ENCODE measurements at places on chromosomes 7 and 10.

DNA sequence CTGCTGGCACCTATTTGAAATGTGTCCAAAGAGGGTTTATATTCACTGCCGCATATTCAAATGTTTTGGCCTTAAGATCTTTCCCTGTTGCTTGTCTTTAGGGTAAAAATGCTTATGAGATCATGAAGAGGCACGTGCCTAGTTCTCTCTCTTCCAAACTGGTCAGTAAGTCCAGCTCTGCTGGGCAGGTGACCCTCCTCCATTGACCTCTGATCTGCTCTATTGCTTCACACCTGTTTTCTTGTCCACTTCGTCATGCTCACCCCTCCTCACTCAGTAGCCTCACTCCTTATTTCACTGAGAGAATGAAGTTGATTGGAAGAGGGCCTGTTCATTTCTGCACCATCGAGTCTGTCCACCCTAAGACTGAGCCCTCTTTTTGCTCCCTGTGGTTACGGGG, 140.5 kb upstream of the COBL start:
- DNase-seq = no peak

- DNase-seq = no peak
Measured at GRCh38 chr10:93280699-93281366, 201.3 kb downstream of the MYOF start.

GRCh38 chr7:99559175-99559915, 903 bp downstream of the ZNF655 start:
- DNase-seq = no peak

DNA sequence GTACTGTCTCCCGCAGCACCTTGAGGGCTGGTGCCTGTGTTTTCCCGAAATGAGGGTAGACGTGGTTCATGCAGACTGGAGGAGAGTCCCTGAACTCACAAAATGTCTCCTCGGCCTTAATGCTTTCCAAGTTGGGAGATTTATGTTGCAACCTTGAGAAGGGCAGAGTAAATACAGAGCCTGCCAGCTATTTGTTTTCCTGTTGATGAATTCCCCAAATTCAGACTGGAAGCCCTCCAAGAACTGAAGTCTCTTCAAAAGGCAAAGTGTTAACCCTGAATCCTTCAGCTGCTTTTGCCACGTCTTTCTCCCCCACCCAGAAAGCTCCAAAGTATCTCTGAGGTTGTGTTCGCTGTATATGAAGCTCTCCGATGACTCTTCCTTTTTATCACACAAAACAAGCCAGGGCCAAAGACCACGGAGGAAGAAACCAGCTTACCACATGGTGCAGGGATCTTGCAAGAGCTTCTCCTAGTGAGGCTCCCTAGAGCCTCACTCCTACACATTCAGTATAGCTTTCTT, 254.7 kb upstream of the NFE2L3 start:
- DNase-seq = no peak

DNA sequence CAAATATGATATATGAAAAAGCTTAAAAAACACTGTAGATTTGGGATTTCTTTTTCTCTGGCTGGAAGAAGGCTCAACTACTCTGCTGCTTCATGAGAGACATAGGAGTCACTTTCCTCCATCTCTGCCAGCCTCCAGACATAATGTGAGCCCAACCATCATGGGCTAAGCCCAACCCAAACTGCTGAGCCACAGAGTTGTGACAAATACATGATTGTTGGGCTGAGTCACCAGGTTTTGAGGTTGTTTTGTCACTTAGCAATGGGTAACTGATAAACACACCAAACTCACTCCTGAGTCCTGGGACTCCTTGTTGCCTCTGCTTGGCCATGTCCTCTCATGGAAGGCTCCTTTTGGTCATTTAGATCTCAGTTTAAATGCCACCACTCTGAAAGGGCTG, 381.8 kb upstream of the FZD8 start:
- no peak for DNase-seq

DNA sequence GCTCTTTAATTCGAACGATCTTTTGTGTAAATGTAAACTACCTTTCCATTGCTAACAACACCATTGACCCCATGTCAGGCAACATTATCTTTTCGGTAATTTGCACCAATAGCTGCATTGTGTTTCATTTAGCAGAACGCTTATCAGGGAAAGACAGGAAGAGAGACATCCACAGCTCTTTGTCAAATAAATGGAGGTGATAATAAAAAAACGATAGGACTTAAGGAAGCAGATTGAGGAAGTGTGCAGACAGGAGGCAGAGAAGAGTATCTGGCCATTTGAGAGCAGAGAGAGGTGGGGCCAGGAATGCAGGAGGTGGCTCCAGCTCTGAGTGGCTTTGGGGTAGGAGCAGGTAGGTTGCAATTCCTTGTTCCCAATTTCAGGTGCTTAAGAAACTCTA, 37.5 kb upstream of the ADARB2 start:
- no peak for DNase-seq

DNA sequence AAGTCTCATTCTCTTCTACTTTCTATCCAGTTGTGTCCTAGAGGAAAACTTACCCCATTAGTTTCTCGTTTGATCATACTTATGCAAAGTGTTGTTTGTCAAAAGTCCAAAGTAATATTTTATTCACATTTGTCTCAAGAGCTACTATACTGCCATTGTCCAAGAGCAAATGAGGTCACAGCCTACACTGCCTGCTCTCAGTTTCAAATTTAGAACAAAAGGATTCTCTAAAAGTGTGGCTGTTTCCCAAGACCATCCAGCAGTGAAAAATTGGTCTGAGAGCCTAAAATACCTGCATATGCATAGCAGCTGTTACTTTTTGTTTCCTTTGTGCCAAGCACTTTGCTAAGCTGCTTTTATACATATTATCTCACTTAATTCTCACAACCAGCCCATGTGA, 439.5 kb upstream of the NFE2L3 start:
- DNase-seq = no peak

GRCh38 chr10:69879634-69880257, 78.0 kb downstream of the COL13A1 start:
- no peak for DNase-seq

- no peak for DNase-seq
Measured at GRCh38 chr10:71308985-71309384, 10.1 kb upstream of the SLC29A3 start.

DNA sequence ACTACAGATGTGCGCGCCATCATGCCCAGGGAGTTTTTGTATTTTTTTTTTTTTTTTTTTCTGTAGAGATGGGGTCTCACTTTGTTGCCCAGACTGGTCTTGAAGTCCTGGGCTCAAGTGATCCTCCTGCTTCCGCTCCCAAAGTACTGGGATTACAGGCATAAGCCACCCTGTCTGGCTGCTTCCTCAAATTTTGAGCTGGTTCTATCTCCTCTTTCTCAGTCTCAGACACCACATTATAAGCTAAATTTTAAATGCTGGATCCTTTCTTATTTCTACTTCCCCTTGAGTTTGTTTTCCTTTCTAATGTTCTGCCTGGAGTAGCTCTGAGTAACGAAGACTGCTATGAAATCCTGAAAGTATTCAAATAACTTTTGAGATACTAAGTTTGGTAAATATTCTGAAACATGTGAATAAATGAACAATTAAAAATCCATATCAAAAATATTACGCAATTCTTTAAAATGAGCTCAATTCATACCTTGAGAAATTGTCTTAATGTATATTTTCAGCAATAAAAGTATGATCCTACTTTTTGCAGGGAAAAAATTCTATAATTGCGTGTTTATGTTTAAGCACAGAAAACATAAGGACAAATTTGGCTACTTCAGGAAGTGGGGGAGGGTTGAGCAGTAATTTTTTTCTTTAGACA, 15.0 kb downstream of the TCAF1 start:
- no peak for DNase-seq

- DNase-seq = no peak
Measured at GRCh38 chr7:106858618-106859532, 6.2 kb upstream of the PIK3CG start.

- no peak for DNase-seq
Measured at GRCh38 chr7:142450206-142450605, 192.3 kb upstream of the PRSS58 start.

DNA sequence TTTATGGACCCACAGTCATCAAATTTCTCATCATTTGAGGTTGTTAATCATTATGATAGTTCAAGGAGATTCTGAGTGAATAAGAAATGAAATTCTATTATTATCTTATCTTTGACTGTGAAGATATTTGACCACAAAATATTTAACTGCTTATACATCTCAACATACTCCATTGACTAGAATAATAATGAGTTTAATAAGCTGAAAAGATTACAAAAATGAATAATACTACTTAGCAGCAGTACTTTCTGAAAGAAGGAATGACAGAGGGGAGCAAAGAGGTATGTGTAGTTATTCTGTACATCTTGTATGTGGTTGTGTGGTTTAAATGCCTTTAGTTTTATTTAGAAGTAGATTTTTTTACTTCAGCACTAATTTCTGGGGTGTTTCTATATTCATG, 214.2 kb downstream of the PRKG1 start:
- DNase-seq = no peak

DNA sequence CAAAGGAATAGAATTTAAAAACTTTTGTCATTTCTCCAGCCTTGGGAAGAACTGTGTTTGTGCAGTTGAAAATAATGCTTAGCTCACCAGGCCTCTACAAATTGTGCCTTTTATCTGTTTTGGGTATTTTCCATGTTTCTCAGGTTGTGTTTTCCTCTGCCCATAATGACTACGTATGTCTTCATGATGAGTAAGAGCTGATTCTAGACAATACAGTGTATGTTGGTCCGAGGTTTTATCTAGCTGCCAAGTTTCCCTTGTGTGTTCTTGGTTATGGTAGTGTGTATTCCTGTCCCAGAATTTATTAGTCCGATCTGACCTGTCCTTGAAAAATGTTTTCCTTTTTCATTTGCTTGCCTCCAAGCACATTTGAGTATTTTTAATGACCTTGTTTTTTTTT, 83.7 kb upstream of the GLCCI1 start:
- no peak for DNase-seq

GRCh38 chr10:72464438-72464837, 109.7 kb upstream of the DNAJB12 start:
- no peak for DNase-seq

GRCh38 chr10:67327626-67328535, 368.1 kb downstream of the CTNNA3 start:
- DNase-seq = no peak

- DNase-seq = no peak
Measured at GRCh38 chr10:33734393-33735155, 400.1 kb upstream of the NRP1 start.

GRCh38 chr7:1567896-1568510, 1.8 kb downstream of the PSMG3 start:
- DNase-seq = no peak

DNA sequence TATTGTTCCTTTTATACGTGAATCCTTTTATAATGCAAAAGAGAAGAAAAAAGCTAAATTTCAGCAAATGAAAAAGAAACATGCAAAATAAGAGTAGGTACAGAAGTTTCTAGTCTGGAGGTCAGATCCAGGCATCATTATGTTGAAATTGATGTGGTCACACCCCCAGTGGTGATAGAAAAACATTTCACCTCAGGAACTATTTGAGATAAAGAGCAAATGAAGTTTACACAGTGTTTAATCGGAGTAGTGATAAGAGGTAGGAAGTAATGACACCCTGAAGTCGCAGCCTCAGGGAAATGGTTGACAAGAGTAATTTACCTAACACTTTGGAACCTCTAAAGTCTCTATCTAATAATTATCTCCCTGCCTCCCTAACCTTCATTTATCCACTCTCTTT, 536.0 kb upstream of the STEAP1 start:
- no peak for DNase-seq

- DNase-seq = no peak
Measured at GRCh38 chr10:62451611-62451975, 77.4 kb downstream of the ZNF365 start.

DNA sequence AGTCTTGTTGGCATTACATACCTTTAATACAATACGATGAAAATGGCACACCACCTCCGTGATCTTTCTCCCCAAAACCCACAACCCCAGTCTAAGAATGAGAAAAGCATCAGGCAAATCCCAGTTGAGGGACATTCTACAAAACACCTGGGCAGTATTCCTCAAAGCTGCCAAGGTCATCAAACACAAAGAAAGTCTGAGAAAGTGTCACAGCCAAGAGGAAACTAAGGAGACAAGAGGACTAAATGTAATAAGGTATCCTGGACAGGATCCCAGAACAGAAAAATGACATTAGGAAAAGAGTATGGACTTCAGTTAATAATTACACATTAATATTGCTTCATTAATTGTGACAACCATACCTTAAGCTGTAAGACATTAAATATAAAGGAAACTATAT, 14.5 kb upstream of the FRMD4A start:
- DNase-seq = no peak

GRCh38 chr7:155948423-155948822, 136.2 kb upstream of the SHH start:
- no peak for DNase-seq
